ENCODE measurements at places on chromosomes 2 and 18.
A peak's percentile ranks its signal among the peaks of the same experiment; 100 is the strongest.

DNA sequence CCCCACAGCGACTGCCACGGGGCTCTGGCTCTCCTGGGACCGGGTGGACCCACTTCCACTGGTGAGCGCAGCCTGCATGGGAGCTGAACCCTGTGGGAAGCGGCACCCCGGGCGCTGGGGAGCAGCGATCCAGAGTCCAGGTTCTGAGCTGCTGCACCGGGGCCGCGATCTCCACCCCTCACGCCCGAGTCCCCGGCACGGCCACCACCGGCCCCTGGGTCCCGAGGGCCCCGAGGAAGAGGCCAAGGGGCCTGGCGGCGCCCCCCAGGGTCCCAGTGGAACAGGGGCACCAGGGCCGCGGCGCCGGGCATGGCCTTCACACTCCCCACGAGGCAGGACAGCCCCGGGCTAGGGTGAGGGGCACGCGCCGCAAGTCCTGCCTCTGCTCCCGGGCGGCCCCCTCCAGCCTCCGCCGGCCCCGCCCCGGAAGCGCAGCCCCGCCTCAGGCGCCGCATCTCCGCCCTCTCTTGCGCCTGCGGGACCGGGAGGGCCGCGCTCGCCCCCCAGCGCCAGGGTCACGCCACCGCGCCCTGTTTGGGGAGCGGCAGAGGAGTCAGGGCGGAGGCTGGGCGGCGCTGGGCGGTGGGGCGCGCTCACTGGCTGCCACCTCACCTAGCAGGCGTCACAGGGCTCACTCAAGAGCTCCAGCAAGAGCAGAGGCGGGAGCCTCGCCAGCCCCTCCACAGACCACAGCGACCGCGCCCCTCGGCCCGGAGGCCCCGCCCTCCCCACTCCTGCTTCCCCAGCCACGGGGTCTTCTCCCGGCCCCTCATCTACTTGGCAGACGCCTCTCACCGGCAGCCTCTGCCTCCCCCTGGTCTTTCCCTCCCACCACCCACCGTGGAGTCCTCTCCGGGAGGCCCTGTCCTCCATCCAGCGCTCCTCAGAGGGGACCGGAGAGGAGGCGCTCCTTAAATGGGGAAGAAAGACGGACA is 26.8 kb downstream of the THAP4 start:
- peak; percentile 66 for DNase-seq

GRCh38 chr2:160039166-160039903 is 23.1 kb downstream of the PLA2R1 start:
- DNase-seq: no peak

DNA sequence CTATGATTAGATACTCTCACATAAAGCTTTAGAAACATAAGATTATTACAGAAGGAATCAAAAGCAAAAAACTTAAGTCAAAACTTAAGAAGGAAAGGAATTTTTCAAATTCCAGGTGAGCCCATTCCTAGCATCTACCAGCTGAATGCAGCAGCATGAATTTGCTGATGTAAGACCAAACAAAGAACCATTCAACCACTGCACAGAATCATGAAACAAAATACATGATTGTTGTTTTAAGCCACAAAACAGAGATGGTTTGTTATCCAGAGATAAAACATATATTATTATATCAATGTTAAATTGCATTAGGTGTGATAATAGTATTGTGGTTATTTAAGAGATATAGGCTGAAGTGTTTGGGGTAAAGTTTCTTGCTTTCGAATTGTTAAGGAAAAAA is 29.0 kb downstream of the PIGN start:
- no peak for DNase-seq

GRCh38 chr2:1584691-1585485 is 159.4 kb downstream of the PXDN start:
- no peak for DNase-seq

DNA sequence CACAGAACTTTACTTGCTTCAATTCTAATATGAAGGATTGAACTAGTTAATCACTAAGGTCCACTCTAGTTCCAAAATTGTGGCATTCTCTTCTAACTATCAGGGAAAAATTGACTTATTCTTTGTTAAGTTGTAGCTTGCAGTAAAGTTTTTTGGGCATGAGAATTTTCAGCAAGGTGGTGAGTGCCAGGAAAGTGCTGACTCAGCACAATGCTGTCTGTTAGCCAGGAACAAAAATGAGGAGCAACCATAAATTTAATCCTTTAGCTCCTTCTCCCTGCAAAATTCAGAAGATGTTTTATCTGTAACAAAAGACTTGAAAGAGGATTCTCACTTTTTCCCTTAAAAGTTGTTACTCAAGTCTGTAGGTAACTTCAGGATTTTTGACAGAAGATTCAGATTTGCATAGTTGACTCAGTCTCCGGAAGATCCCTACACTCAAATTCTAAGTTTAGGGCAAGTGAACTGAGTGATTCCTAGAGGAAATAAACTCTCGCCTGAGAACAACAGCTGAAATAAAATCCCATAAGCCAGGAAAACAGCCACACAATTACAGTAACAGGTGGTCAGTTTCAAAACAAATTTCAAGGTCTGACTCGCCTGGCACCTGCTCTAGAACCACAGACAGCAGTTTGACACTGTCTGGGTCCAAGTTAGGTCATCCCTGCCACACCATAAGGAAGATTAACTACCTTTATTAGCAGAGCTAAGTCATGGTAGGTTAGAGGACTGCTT is 20.2 kb upstream of the DARS1 start:
- no peak for DNase-seq

DNA sequence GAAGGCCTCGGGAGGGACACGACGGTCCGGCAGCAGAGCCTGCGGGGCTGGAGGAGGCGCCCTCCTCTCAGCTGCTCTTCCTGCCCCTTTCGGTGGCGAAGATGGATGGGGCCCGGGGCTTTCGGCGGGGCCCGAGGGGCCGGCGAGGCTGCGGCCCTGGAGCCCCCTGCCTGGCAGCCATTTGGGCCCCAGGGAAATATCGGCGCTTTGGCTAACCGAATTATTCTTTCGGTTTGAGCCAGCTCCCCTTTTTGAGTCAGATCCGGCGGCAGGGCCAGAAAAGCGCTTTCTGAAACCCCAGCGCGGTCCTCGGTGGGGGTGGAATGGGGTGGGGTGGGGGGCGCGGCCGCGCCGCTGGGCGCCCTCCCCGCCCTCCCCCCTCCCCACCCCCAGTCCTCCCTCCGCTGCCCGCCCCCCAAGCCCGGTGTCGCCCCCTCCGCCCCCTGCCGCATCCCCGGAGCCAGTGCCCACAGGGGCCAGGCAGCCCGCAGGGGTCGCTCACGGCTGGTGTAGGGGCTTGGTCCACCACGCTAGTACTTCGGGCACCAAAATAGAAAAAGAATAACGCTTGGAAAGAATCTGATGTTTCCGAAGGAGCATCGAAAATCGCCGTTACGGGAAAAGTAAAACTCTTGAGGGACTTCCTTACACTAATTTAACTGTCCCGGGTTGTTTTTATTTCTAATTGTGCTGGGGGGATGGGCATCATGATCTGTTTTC is 9.1 kb upstream of the ARID5A start:
- DNase-seq: no peak

GRCh38 chr2:114160263-114160981 is 270.5 kb downstream of the ACTR3 start:
- no peak for DNase-seq

GRCh38 chr2:121491518-121491917 is 39.2 kb upstream of the RNU4ATAC start:
- no peak for DNase-seq

GRCh38 chr18:51110073-51110797 is 80.2 kb downstream of the SMAD4 start:
- DNase-seq: peak; percentile 60

DNA sequence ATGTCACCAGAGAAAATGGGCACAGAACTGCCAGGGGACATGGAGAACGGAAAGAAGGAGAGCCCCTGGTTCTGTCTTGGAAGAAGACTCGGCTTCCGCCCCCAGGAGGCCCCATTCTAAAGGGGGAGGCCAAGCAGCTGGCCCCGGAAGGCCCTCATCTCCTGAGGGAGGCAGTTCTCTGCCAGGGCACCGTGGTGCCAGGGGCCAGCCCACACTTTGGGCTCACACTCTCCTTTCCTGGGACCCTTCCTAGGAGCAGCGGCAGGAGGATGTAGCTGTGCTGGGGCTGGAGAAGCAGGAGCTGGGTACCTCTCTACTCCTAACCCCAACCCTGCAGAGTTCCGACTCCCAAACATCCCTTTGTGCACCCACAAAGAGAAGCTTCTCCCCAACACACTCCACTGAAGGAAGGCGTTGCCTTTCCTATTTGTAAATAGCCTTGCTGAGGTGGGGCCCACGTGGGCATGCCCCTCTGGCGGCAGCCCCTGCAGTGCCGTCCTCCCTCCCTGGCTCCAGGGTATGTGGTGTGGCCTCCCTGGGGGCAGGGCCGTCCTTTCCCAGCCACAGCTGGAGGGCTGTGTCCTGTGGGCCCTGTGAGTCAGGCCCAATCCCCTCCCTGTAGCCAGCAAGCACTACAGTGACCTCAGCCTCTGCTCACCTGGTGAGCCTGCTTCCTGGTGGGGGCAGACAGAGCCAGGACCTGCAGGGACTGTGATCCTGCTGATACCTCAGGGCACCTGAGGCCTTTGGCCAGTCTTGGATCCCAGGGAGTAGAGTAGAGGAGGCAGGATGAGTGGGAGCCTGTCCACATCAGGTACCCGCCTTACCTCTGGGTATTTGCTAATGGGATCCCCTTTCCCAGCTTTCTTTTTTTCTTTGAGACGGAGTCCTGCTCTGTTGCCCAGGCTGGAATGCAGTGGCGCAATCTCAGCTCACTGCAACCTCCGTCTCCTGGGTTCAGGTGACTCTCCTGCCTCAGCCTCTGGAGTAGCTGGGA is 26.6 kb downstream of the ZFP36L2 start:
- no peak for DNase-seq

GRCh38 chr2:237726401-237726830 is 72.2 kb upstream of the RBM44 start:
- DNase-seq: no peak

DNA sequence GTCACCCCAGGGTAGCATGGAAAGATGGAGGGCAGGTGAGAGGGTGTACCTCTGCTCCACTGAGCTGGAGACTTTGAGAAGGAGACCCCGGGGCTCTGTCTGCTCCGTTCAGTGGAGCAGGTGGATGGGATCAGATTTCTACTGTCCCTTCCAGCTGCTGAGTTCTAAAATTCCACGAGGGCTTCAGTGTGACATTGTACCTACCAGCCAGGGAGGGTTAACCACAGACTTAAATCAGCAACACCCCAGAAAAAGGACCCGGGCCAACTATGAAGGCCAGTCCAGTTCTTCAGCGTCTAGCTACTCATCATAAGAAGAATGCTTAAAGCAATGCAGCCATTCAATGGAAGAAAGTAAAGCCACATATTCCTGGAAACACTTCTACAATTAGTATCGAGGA is 23.8 kb downstream of the STAT1 start:
- no peak for DNase-seq

DNA sequence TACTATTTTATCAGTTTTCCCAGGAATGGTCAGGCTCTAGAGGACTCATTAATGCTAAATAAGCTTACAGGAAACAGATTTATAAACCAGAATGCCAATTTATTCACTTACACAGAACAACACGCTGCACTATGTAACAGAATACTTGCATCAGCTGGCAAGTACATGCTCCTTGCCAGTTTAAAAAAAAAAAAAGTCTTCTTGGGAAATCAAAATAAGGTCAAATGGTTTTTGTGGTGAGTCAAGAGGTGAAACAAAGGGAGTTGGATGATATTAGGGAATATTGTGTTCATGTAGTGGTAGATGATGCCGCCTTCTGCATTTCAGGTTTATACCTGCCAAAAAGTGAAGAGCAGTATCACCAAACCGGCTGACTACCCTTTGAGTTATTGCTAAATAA is 1322.1 kb upstream of the ZEB2 start:
- DNase-seq: no peak

- no peak for DNase-seq
Measured at GRCh38 chr2:236840215-236840614, 245.5 kb upstream of the COPS8 start.

- no peak for DNase-seq
Measured at GRCh38 chr2:209917154-209917771, 85.2 kb upstream of the RPE start.

DNA sequence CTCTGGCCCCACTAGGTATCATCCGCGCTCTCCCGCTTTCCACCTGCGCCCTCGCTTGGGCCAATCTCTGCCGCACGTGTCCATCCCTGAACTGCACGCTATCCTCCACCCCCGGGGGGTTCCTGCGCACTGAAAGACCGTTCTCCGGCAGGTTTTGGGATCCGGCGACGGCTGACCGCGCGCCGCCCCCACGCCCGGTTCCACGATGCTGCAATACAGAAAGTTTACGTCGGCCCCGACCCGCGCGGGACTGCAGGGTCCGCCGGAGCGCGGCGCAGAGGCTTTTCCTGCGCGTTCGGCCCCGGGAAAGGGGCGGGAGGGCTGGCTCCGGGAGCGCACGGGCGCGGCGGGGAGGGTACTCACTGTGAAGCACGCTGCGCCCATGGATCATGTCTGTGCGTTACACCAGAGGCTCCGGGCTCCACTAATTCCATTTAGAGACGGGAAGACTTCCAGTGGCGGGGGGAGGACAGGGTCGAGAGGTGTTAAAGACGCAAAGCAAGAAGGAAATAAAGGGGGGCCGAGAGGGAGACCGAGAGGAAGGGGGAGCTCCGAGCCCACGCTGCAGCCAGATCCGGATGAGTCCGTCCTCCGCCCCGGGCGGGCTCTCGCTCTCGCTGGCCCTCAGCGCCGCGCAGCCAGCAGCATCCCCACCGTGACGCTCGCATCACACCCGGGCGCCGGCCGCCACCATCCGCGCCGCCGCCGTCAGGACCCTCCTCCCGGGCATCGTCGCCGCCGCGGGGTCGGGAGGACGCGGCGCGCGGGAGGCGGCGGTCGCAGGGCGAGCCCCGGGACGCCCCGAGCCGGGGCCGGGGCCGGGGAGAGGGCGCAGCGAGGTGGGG is 664 bp downstream of the NETO1 start:
- DNase-seq: no peak

GRCh38 chr2:100818606-100819369 is 1.2 kb upstream of the NPAS2 start:
- no peak for DNase-seq

DNA sequence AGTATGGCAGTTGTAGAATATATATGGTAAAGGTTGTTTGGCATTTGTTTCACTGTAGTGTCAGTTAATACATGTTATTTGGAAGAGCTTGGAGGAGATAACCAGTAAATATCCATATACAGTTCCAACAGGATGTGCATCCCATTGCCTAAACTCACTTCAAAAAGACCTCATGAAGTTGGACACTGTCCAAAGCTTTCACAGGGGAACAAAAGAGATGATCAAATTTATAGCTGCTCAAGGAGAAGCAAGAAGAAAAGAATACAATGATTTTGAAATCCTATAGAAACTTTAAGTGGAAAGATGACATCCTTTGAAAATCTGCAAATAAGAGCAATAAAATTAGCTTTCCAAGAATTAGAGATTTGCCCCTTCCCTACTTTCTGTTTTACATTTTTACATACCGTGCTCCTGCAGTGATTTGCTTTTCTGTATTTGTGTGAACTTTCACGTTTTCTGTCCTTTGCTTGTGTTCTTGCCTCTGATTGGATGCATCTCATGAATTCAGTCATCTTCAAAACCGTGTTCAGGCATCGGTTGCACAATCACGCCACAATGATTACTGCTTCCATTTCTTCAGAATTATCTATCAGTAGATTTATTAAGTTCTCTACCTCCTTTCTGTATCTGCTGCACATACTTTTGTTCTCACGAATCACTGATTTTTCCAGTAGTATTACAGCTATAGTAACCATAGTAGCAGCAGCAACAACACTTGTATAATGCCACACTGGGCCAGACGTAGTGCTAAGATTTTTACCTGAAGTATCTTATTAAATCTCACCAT is 83.8 kb downstream of the PARD3B start:
- no peak for DNase-seq

Measured in activated naive CD4-positive, alpha-beta T cell (primary cell).